ENCODE measurements at places on chromosomes 13 and 19.
A peak's percentile ranks its signal among the peaks of the same experiment; 100 is the strongest.

DNA sequence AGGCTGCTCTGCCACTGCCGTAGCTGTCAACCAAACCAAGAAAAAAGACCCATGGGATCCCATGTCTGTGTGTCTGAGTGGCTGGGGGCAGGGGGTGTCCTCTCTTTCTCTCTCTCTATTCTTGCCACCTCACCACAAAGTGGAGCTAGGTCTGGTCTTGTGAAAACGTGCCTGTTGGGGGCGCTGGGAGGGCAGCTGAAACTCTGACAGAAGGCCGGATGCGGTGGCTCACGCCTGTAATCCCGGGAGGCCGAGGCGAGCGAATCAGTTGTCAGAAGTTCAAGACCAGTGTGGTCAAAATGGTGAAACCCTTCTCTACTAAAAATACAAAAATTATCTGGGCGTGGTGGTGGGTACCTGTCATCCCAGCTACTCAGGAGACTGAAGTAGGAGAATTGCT lies 29.2 kb downstream of the ZNF146 start:
- H3K4me1 ChIP-seq = peaks cover 10% of the 10 kb centered on the region
- no peak for DNase-seq
- H3K27me3 ChIP-seq = peaks cover 20% of the 10 kb centered on the region
- no peak overlapping the region for H3K4me3 ChIP-seq
- H3K36me3 ChIP-seq = peaks cover 4% of the 10 kb centered on the region
- H3K27ac ChIP-seq = no peak overlapping the region

- no peaks in the 10 kb centered on the region for H3K27me3 ChIP-seq
- peaks cover 5% of the 10 kb centered on the region for H3K4me1 ChIP-seq
- peak; percentile 9 for DNase-seq
- no peak overlapping the region for H3K4me3 ChIP-seq
- no peaks in the 10 kb centered on the region for H3K36me3 ChIP-seq
- H3K27ac ChIP-seq = no peak overlapping the region
Observed at GRCh38 chr13:104357174-104357573, 1291.0 kb upstream of the SLC10A2 start.

DNA sequence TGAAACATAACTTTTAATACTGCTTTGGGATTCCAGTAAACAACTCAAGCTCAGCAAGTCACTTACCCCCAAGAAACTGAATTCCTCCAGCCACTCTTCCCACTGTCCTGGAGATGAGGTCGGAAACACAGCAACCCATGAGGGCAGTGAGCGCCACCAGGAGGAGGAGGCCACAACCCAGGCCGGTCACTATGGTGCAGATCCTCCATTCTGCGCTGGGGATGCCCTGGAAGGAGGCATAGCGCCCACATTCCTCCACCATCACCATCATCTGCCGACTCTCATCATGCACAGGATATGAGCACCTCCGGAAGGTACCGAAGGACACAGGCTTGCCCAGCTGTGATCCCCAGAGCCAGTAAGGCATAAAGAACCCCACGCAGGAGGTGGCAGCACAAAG lies 2.2 kb downstream of the LHFPL6 start:
- H3K4me1 ChIP-seq = peaks cover 10% of the 10 kb centered on the region
- peaks cover 3% of the 10 kb centered on the region for H3K27me3 ChIP-seq
- H3K27ac ChIP-seq = no peak overlapping the region
- peak overlapping the region; percentile 93 for H3K4me3 ChIP-seq

DNA sequence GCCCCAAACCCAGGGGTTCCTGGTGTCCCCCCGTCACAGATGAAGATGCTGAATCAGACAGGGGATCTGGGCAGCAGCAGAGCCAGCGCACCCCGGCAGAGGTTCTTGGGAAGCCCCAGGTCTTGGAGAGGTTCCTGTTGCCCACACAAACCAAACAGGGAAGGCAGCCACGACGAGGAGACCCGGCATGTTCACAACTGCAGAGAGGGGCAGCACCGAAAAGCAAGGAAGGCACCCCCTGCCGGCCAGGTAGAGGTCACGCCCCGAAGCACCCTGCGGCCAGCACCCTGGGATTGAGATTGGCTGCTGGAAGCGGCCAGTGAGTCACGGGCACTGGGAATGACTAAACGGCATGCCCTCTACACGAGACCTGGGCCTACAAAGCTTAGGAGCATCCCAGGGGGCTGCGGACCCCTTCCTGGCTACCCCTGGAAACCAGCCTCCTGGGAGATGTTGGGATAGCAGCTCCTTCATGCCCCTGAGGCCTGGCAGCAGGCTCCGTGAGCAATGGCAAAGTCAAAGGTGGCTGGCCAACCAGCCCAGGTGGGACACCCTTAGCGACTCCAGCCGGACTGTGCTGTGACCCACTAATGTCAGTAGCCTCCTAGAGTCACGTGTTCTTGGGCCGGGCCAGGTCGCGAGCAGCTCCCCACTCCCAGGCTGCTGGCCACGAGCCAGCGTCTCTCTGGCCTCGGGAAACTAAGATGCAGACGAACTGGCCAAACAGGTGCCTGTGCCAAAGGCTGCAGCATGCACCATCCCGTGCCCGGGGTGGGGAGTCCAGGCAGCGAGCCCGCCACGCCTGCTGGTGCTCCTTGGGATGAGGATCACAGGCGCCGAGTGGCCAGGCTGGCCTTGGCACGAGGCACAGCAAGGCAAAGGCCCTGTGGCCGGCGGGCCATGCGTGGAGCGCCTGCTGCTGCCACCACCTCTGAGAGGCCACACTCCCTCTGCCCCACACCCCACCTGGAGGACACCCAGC lies 43.2 kb downstream of the MLLT1 start:
- H3K36me3 ChIP-seq = no peaks in the 10 kb centered on the region
- H3K4me3 ChIP-seq = no peak overlapping the region
- no peak overlapping the region for H3K27ac ChIP-seq
- H3K27me3 ChIP-seq = no peaks in the 10 kb centered on the region

GRCh38 chr13:46022481-46022880 lies 30.1 kb downstream of the ZC3H13 start:
- H3K4me3 ChIP-seq = no peak overlapping the region
- DNase-seq = no peak
- H3K36me3 ChIP-seq = peaks cover 8% of the 10 kb centered on the region
- no peaks in the 10 kb centered on the region for H3K4me1 ChIP-seq
- no peaks in the 10 kb centered on the region for H3K27me3 ChIP-seq

GRCh38 chr19:36331353-36332228 lies 47.4 kb downstream of the ZFP14 start:
- peak overlapping the region; percentile 49 for H3K27ac ChIP-seq
- peak; percentile 98 for DNase-seq
- H3K36me3 ChIP-seq = peaks cover 31% of the 10 kb centered on the region
- H3K4me3 ChIP-seq = peak overlapping the region; percentile 89

DNA sequence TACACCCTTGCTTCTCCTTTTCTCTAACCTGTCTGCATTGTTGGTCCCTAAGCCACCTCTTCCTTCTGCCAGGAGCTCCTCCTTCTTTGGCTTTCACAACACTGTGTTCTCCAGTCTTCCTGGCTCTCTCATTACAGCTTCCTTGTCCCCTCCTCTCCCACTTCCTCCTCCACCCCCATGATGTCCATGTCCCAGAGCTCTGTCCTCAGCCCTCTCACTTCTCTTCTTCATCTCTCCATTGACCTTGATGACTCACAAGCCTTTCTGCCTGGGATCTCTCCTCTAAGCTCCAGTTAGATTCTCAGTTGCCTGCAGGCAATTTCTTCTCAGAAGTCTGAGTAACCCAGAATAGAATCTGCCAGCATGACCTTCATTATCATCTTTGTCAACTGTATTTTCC lies 100.3 kb upstream of the WASF3 start:
- H3K36me3 ChIP-seq = no peaks in the 10 kb centered on the region
- H3K27me3 ChIP-seq = no peaks in the 10 kb centered on the region
- peaks cover 42% of the 10 kb centered on the region for H3K4me1 ChIP-seq
- no peak overlapping the region for H3K4me3 ChIP-seq

DNA sequence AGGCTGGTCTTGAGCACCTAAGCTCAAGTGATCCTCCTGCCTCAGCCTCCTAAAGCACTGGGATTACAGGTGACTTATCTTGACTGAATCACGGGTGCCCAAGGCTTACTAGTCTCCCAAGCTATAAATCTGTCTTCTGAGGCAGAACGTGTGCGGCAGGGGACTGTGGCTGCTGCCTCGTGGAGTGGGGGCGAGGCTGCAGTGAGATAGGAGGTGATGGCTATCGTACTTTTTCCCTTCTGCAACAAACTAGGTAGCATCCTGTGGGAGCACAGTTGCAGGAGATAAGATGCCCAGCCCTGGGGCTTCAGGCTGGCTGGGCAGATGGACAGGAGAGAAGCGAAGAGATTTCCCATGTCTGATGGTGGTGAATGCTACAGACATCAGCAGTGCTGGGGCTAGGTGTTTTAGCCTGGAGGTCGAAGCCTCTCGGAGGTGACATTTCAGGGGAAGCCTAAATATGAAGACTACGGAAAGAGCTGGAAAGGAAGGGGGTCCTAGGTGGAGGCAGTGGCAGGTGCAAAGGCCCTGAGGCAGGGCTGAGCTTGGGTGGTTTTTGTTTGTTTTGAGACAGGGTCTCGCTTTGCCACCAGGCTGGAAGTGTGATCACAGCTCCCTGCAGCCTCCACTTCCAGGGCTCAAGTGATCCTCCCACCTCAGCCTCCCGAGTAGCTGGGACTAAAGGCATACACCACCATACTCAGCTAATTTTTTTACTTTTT lies 7.4 kb downstream of the B3GNT3 start:
- H3K4me1 ChIP-seq = no peaks in the 10 kb centered on the region
- no peaks in the 10 kb centered on the region for H3K36me3 ChIP-seq
- H3K27ac ChIP-seq = no peak overlapping the region
- H3K4me3 ChIP-seq = no peak overlapping the region

DNA sequence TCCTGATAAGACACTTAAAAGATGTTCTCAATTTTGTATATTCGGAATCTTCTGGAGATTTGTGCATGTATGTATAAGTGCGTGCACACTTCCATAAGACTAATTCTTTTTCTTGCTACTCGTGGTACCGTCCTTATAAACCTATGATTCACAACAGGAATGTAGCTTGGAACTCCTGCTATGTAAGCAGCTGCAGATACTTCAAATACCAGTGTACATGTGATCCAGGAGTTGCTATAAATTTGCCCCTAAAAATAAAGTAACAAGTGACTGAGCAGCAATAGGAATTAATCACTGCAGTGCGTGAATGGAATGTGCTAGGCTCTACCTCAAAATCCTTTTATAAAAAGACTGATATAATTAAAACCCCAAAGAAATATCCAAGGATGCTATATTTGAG lies 214.9 kb downstream of the KLF5 start:
- H3K27me3 ChIP-seq = no peaks in the 10 kb centered on the region
- peaks cover 5% of the 10 kb centered on the region for H3K4me1 ChIP-seq
- DNase-seq = peak; percentile 73
- H3K36me3 ChIP-seq = no peaks in the 10 kb centered on the region
- no peak overlapping the region for H3K27ac ChIP-seq

DNA sequence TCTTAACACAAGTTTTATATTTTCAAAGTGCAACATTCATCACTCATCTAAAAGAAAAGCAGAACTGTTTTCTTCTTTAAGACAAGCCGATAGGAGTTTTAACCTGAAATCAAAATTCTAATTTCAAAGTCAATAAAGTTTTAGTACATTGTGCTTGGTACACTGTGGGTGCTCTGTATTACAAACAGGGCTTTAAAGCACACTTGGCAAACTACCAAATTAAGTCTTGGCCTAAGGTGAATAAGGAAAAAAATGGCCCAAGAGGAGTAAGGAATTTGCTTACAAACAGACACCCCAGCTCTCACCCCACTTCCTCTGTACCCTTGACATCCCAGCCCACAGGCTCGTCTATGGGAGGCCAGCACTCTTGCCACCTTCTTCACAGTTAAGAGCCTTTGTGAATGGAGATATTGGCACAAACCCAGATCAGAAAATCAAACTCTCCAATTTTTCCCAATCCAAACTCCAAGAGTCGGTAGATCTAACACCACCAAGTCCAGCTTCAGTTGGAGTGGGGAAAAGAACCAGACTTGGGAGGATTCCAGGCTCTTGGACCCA lies 66.0 kb downstream of the ABCC4 start:
- H3K27me3 ChIP-seq = no peaks in the 10 kb centered on the region
- no peak overlapping the region for H3K4me3 ChIP-seq
- H3K4me1 ChIP-seq = no peaks in the 10 kb centered on the region
- DNase-seq = no peak
- no peaks in the 10 kb centered on the region for H3K36me3 ChIP-seq
- H3K27ac ChIP-seq = no peak overlapping the region

- peaks cover 17% of the 10 kb centered on the region for H3K27me3 ChIP-seq
- H3K27ac ChIP-seq = peak overlapping the region; percentile 82
- DNase-seq = peak; percentile 53
- no peaks in the 10 kb centered on the region for H3K36me3 ChIP-seq
- H3K4me1 ChIP-seq = peaks cover 34% of the 10 kb centered on the region
- H3K4me3 ChIP-seq = peak overlapping the region; percentile 63
Observed at GRCh38 chr19:42422901-42423461, 4.2 kb downstream of the LIPE start.

DNA sequence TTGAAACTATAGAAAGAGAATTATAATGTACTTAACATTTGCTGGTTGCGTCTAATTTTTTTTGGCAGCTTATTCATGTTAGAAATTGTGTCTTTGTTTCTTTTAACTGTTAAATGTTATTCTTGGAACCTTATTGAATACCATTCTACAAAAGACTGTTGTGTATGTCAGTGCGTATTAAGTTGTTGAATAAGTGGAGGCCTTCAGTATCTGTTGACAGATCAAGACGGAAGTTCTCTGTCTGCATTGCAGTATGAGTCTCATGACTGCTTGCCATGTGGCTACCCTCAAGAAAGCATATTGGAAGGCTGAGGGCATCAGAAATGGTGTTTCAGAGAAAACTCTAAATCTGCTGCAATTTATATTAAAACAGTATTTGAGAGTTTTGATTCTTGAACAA lies 8.5 kb downstream of the UBA2 start:
- H3K4me3 ChIP-seq = no peak overlapping the region
- DNase-seq = no peak
- no peak overlapping the region for H3K27ac ChIP-seq
- H3K36me3 ChIP-seq = peaks cover 54% of the 10 kb centered on the region

DNA sequence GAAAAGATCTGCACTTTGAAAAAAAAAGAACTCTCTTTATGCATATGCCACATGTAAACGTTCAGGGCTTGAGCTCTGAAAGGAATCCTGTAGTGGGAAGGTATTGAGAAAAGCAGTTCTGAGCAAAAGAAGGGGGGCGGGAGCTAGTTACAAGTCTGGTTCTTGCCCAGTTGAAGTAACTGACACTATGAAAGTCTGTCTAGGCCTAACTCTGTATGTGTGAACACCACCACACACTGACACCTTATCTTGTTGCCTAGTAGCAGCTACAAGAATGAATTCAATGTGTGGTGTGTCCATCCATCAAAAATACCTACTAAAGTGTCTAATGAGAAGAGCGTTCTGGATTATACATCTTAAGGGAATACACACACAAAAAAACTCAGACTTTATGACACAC lies 820.6 kb downstream of the DIAPH3 start:
- H3K27me3 ChIP-seq = no peaks in the 10 kb centered on the region
- peak overlapping the region; percentile 39 for H3K27ac ChIP-seq
- H3K4me3 ChIP-seq = no peak overlapping the region
- no peaks in the 10 kb centered on the region for H3K36me3 ChIP-seq
- H3K4me1 ChIP-seq = peaks cover 10% of the 10 kb centered on the region

- peaks cover 28% of the 10 kb centered on the region for H3K4me1 ChIP-seq
- H3K36me3 ChIP-seq = peaks cover 61% of the 10 kb centered on the region
- H3K4me3 ChIP-seq = no peak overlapping the region
- DNase-seq = peak; percentile 66
- H3K27ac ChIP-seq = peak overlapping the region; percentile 93
Observed at GRCh38 chr19:51702103-51702824, 9.1 kb downstream of the SPACA6 start.

GRCh38 chr13:68675209-68675608 lies 1432.4 kb upstream of the ATXN8OS start:
- H3K36me3 ChIP-seq = no peaks in the 10 kb centered on the region
- H3K4me3 ChIP-seq = no peak overlapping the region
- no peak overlapping the region for H3K27ac ChIP-seq
- H3K27me3 ChIP-seq = no peaks in the 10 kb centered on the region

GRCh38 chr13:94886191-94886590 lies 173.8 kb upstream of the SOX21 start:
- no peaks in the 10 kb centered on the region for H3K27me3 ChIP-seq
- H3K36me3 ChIP-seq = no peaks in the 10 kb centered on the region
- no peak overlapping the region for H3K27ac ChIP-seq
- H3K4me1 ChIP-seq = no peaks in the 10 kb centered on the region

Data from muscle of leg (tissue), 16 donors.